ENCODE measurements at places on chromosomes 12 and 14.

GRCh38 chr14:66649498-66649897 lies 141.6 kb downstream of the GPHN start:
- no peak for DNase-seq

GRCh38 chr14:31320216-31320615 lies 100.1 kb downstream of the HEATR5A start:
- DNase-seq: no peak

GRCh38 chr12:91922674-91923073 lies 223.0 kb downstream of the BTG1 start:
- no peak for DNase-seq

GRCh38 chr12:51788876-51789275 lies 59.6 kb downstream of the FIGNL2 start:
- DNase-seq: no peak

GRCh38 chr12:121578230-121579189 lies 2.3 kb downstream of the KDM2B start:
- no peak for DNase-seq

GRCh38 chr14:35666429-35667043 lies 132.6 kb downstream of the INSM2 start:
- no peak for DNase-seq

DNA sequence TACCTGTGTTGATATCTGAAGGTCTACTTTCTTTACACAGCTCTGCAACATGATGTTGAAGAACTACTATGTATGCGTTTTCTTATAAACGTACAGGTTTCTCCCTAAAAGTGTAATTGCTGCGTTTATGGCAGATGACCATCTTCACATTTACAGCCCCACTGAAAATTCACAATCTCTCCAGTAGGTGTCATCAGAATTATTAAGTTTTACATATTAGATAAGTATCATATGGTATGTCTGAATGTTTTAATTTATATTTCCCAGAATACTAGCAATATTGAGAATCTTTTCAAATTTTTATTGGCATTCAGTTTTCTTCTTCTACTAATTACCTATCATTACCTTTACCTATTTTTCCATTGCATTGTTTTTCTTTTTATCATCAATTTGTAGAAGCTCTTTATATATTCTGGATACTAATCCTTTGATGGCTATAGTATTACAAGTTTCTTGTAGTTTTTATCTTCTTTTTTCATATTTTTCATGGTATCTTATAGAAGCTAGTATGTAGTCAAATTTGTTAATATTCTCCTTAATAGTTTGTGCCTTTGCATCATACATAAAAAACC lies 123.5 kb downstream of the CAPZA3 start:
- DNase-seq: no peak

DNA sequence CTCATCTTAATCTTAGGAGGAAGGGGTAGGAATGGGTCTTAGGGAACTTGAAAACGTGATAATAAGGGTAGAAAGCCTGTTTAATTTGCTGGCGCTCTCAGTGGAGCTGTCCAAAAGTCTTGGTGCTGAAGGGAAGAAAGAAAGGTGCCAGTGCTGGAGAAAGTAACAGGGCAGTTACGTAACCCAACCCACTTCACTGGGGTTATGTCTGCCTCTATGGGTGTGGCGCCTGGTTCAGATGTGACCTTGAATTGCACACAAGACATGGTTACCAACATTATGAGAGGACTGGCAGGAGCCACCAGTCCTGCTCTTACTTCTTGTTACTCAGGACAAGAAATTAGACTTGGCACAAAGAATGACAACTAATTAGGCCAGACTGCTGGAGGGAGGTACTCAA lies 18.6 kb upstream of the GPATCH2L start:
- DNase-seq: no peak

Measured in stimulated activated CD4-positive, alpha-beta T cell treated with anti-CD3 and anti-CD28 coated beads, TNF-alpha, amount 100 ng/mL, for 1 hour (primary cell).